Cardiac muscle cell (in vitro differentiated cells and primary cell): ENCODE measurements at places on chromosomes 7 and 10.

DNA sequence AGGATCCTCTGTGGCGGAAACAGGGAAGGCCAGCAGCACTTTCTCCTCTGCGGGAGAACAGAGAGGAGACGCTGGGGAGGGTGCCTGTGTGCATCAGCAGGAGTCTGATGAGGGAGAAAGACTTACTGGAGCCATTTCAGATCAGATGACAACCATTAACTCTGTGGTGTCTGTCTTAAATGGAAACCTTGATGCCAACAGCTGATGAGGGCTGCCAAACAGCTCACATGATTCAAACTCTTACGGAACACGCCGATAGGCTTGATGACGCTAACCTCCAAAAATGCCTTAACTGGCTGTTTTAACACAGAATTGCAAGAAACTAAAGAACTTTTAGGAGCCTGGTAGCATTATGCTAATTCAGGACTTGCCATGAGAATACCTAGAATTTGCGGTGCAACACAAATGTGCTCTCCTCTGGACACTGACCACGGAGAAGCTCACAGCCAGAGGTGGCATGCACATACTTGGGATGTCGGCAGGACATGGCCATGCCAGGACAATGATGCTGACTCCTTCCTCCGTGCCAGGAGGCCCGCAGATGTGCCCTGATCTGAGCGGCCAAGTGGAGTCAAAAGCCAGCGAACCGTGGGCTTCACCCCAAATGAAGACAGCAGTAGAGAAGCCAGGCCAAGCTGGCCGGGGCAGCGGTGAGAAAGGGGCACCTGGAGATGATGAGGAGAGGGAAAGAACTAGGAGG is 154.9 kb downstream of the ZMYND11 start:
- DNase-seq = peak; percentile 75
- no peaks in the 10 kb centered on the region for H3K27me3 ChIP-seq
- H3K4me1 ChIP-seq = no peaks in the 10 kb centered on the region
- no peaks in the 10 kb centered on the region for H3K36me3 ChIP-seq
- H3K4me3 ChIP-seq = no peak overlapping the region

DNA sequence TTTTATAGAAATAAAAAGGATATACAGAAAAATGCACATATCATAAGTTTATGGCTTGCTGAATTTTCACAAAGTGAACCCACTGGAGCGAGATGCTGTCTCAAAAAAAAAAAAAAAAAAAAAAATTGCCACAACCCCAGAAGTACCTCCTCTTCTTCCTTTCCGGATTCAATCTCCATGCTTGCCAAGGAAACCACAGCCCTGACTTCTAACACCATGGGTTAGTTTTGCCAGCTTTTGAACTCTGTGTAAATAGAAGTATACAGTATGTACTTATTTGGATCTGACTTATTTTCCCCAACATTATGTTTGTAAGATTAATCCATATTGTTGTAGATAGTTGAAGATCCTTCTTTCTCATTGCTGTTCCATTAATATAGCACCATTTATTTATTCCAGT is 40.0 kb downstream of the FANK1 start:
- no peak overlapping the region for H3K4me3 ChIP-seq
- no peak overlapping the region for H3K27ac ChIP-seq
- no peaks in the 10 kb centered on the region for H3K36me3 ChIP-seq
- H3K4me1 ChIP-seq = no peaks in the 10 kb centered on the region

GRCh38 chr7:91411060-91411459 is 146.8 kb downstream of the FZD1 start:
- no peak for DNase-seq
- H3K27me3 ChIP-seq = no peaks in the 10 kb centered on the region
- no peak overlapping the region for H3K4me3 ChIP-seq
- H3K36me3 ChIP-seq = no peaks in the 10 kb centered on the region

DNA sequence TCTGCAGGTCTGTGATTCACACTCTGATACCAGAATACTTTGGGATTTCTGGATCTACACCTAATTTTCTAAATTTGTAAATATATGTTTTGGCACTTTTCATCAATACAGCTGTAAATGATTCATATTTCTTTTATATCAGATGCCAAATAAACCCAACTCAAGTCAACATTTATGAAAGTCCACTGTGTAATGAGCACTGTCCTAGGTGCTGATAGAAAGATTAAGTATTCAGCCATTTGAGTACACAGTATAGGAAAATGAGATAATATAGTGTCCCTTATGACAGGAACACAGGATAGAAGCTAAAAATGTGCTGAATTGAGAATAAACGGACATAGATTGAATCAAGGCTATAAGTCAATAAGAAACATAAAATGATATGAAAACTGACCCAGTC is 6.4 kb downstream of the ANXA7 start:
- H3K36me3 ChIP-seq = no peaks in the 10 kb centered on the region
- H3K27ac ChIP-seq = no peak overlapping the region
- no peaks in the 10 kb centered on the region for H3K27me3 ChIP-seq
- no peaks in the 10 kb centered on the region for H3K4me1 ChIP-seq
- DNase-seq = no peak

- H3K4me3 ChIP-seq = no peak overlapping the region
- no peaks in the 10 kb centered on the region for H3K36me3 ChIP-seq
- H3K27ac ChIP-seq = no peak overlapping the region
- no peak for DNase-seq
- no peaks in the 10 kb centered on the region for H3K27me3 ChIP-seq
Observed at GRCh38 chr10:37236093-37236492, 110.7 kb downstream of the ANKRD30A start.

GRCh38 chr10:2798336-2799022 is 268.9 kb upstream of the PFKP start:
- H3K4me1 ChIP-seq = no peaks in the 10 kb centered on the region
- no peaks in the 10 kb centered on the region for H3K27me3 ChIP-seq
- H3K4me3 ChIP-seq = no peak overlapping the region
- no peaks in the 10 kb centered on the region for H3K36me3 ChIP-seq
- no peak for DNase-seq
- no peak overlapping the region for H3K27ac ChIP-seq

GRCh38 chr10:102616066-102616770 is 28.1 kb upstream of the TRIM8 start:
- H3K4me1 ChIP-seq = peaks cover 66% of the 10 kb centered on the region
- H3K27me3 ChIP-seq = no peaks in the 10 kb centered on the region
- no peak overlapping the region for H3K4me3 ChIP-seq
- peak overlapping the region; percentile 98 for H3K27ac ChIP-seq
- H3K36me3 ChIP-seq = no peaks in the 10 kb centered on the region
